Activated CD4-positive, alpha-beta T cell treated with anti-CD3 and anti-CD28 coated beads, Interleukin-2, amount 50 U/mL, for 24 hours (primary cell): ENCODE measurements at places on chromosomes 6 and 20.

- no peak for DNase-seq
Measured at GRCh38 chr20:47855799-47856198, 70.5 kb upstream of the SULF2 start.

GRCh38 chr20:34979366-34980153 lies 23.9 kb downstream of the MYH7B start:
- no peak for DNase-seq

- no peak for DNase-seq
Measured at GRCh38 chr6:93136111-93136510, 283.2 kb downstream of the EPHA7 start.

GRCh38 chr6:119096721-119097565 lies 18.5 kb upstream of the FAM184A start:
- no peak for DNase-seq

GRCh38 chr20:18727032-18727508 lies 86.5 kb upstream of the SCP2D1 start:
- no peak for DNase-seq

DNA sequence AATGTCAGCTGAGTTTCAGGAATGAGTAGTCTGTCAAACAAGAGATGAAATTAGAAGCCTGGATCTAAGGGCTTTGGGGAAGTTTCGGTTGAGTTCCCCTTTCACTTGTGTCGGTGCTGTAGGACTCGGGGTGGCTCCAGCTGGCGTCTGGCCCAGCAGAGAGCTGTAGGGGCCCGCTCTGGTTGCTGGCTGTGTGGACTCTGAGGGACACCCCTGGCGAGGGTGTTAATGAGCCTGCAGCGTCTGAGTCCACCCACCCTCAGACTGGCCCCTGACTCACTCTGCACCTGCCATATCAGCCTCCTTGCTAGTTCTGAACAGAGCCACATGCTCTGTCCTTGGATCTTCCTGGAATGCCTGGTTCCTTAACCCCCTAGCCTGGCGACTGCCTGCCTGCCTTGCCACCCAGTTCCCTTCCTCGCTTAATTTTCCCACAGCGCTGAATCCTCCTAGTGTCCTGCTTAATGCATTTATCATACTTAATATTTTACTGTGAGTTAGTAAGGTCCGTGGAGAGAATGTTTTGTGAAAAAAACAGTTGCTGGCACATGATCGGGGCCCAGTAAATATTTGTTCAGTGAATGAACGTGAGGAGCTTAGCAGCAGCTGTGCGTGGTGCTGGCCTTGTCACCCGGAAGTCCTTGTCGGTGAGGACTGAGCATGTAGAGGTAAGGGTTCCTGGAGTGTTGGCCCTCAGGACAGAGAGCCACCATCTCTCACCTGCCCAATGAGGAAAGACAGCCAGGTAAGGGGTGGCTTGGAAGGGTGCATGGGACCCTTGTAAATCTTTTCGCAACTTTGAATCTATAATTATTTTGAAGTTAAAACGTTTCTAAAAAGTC lies 1.6 kb downstream of the DNAJC5 start:
- DNase-seq, result no peak

DNA sequence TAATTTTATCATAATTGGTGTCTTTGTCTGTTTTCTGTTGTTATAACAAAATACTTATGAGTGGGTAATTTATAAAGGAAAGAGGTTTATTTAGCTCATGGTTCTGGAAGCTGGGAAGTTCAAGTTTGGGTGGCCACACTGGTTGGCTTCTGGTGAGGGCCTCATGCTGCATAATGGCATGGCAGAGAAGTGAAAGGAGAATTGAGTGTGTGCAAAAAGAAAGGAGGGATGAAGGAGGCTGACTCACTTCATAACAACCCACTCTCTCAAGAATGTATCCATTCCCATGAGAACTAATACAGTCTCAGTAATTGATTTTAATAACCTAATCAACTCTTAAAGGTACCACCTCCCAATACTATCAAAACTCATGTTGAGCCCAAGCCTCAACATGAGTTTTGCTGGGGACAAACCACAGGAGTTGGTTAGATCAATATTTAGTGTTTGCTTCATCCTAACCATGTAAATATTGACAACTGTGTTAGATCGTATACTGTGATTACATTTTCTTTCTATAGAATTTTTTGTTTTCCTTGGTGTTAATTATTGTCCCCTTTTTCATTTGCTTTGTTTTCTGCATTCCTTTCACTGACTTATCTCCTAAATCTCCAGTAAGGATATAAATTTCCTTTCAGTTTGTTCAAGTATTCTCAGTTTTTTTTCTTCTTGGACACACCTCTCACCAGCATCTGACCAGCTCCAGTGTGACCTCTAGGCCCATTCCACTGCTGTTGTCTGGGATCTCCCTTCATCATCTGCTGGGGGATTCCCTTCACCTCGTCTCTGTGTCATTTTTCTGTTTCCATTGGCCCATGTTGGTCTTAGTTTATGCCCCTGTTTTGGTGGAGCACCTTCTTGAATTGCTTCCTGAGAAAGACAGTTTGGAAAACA lies 54.8 kb upstream of the SCGN start:
- no peak for DNase-seq

GRCh38 chr6:30974490-30975252 lies 8.8 kb upstream of the MUC21 start:
- no peak for DNase-seq

GRCh38 chr6:1621070-1621701 lies 11.5 kb downstream of the FOXC1 start:
- no peak for DNase-seq

DNA sequence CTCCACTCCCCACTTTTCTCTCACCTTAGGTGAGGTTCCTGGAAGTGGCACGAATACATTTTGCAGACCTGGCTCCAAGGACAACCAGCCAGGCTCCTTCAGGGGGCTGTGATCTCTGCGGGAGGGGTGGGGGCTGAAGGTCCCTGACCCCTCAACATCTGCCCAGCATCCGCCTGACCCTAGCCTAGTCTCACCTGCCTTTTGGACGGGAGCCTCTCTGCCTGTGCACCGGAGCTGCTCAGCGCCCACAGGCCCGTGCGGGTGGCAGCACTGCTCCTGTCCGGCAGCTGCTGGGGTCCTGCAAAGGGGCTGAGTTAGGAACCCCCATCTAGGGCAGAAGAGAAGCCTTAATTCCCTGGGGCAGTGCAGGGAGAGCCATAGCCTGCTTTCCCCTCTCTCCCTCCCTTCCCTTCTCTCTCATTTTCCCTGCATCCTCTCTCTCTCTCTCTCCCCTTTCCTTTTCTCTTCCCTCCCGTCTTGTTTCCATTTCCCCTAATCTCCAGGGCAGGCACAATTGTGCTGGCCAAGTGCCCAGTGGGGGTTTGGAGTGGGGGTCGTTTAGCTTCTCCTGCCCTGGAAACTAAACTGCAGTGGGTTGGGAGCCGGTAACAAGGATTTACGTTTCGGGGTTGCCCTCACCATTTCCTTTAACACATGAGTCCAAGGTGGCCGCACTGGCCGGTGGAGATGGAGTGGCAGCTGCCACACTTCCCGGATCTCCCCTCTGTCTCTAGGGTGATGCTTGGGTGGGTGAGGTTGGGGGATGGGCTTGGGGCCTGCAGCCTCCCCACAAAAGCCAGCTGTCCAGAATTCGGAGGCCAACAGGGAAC lies 54.1 kb downstream of the CTCFL start:
- DNase-seq, result no peak

GRCh38 chr6:21586300-21586699 lies 7.3 kb upstream of the SOX4 start:
- DNase-seq, result no peak

- DNase-seq, result no peak
Measured at GRCh38 chr6:64732888-64733287, 974.1 kb downstream of the EYS start.

- no peak for DNase-seq
Measured at GRCh38 chr6:16038938-16039337, 89.9 kb upstream of the MYLIP start.

DNA sequence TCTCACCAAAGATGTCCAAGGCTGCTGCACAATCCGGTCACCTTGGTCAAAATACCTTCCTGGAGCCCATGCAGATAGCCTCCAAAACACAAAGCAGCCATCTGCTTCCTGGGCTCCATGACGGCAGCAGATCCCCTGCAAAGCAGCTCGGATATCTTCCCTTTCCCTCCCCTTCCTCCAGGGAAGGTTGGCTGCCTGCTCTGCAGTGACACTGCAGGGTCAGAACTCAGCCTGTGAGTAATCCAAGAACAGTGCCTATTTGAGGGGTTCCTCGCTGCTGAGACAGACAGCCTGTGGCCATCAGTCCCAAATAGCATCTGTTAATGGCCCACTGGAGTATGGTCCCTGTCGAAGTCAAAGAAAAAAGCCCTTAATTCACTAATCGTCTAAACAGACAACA lies 270.8 kb downstream of the PREX1 start:
- no peak for DNase-seq

- no peak for DNase-seq
Measured at GRCh38 chr6:9204171-9204570, 768.8 kb upstream of the SLC35B3 start.

GRCh38 chr6:144834426-144835038 lies 549.4 kb downstream of the UTRN start:
- DNase-seq, result no peak

- DNase-seq, result no peak
Measured at GRCh38 chr6:43088654-43089056, 12.5 kb downstream of the PTK7 start.

DNA sequence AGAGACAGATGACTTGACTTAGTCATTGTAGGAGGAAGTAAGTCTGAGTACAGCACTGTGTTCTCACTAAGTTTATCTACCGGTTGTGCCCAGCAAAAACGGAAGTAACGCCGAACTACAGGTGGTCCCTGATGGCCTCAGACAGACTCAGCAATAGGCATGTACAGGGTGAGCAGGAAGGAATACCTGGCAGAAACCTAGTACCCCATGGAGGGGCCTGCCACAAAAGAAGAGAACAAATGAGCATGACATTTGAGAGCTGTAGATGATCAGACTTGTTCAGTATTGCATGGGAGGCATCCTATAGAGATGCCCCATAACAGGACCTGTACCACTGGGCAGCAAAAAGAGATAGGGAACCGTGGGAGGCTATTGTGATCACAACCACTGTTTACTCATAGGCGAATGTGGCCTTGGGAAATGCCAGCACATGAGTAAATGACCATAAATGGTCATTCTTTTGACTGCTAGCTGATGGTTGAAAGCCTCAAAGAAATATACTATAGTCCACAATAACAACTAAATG lies 106.4 kb upstream of the TAB2 start:
- no peak for DNase-seq

DNA sequence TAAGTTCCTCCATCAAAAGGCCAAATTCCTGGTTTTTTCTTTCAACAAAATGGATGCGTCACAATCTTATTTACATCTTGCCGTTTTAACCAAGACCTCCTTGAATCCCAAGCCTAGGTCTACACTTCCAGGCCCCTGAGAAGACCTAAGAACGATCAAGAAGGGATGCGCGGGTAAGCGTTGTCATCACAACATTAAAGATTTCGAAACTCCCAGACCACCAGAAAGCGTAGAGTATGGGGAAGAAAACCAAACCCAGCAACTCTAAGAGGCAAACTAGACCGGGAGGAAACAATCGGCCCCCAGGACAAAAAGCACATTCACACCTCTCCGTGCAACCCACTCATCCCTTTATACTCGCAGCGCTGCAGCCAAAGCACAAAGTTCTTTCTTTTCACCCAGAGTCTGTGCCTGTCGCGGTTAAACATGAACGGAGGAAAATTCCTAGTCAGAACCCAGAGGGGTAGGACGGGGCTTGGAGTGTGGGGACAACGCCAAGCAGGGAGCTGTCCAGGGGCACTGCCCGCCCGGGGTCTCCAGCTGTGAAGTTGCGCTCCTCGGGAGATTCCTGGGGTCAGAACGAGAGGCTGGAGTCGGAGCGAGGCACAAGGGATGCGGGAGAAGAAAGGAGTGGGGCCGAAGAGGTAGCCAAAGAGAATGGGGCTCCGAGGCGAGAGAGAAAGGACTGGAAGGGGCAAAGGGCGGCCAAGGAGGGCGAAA lies 725 bp downstream of the OSER1 start:
- DNase-seq, result no peak

DNA sequence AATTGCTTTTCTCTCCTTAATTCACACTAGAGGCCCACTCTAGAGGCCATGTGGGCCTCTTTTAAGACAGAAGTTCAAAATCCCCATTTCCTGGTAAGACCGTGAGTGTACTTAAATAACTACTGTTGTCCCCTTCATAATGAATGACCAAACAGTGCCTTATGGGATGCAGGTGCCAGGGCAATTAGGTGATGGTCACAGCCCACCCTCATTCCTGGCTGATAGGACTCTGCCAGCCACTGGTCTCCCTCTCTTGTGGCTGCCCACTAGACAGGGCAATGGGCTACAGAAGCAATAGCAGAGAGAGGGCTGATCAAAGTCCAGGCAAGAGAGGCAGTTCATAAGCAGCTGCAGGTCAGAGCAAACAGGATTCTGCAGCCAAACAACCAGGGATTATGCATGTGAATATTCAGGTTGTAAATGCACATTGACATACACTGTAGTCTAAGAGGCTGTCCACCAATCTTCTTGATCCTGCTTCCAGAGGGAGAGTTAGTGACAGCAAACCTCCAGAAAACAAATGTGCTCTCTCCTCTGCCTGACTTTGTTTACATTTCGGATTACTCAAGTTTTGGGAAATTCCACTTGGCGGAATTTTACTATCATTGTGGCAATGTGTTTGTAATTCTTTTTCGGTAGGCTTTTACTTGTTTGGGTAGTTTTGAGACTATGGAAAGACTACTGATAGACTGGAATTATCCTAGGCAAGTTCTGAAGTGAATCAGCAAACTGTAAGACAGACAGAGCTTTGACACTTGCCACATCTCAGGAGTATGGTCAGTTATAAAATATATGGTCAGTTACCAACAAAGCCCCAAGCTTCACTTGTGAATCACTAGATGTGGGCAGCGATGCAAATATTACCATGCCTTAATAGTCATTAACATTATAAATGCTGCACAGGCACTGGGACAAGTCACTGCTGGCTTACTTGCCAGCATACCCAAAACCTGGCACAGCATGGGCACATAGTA lies 12.8 kb downstream of the PTPRK start:
- no peak for DNase-seq

DNA sequence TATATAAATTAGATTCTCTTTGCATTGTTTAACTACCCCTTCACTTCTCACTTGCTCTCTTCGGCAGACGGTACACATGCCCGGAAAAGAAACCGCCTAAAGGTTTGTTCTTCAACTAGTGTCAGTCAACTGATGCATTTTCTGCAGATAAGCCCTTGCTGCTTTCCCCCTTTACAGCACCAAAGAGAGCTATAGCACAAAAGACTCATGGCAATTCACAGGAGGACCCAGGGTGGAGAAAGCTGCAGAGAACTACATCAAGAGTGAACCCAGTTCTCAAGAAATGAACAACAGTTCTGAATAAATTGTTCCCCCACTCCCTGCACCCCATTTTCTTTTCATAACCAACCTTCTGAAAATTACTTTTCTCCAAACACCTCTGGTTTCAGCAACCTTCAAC lies 8.9 kb downstream of the CD164 start:
- peak; percentile 4 for DNase-seq
